D721Med (cell line): ENCODE measurements at places on chromosomes 12 and 14.

DNA sequence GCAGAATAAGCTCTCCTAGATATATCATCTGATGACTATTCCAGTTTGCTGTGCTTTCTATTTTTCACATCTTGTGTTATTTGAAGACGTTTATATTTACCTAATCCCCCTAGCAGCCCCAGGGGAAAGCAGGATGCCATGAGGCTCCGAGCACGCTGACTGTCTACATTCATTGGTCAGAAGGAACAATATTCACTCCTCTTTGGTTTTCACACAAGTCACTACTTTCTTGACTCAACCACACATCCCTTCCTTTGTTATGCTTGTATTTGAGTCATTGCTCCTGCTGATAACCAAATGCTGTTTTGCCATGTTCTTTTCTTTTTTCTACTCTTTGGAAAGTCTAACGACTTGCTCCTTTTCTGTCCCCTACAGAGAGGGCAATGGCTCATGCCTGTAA lies 86.5 kb upstream of the SLC38A2 start:
- no peak for DNase-seq

DNA sequence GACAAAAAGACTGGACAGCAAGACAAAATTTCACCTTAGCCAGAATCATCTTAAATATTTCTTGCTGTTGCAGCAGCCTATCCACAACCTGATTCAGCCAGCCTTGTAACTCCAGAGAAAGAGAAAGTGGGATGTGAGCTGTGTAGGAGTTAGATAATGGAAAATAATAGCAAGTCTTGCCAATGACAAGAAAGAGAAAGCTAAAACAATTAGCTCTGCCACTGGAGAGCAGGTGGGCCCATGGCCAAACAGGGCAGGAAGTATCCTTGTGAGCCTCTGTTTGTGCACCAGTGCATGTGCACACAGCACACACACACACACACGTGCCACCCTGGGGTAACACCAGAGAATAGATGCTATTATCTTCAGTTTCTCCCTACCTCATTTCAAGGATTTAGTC lies 106.0 kb upstream of the CCDC196 start:
- DNase-seq: no peak

GRCh38 chr14:79265366-79265946 lies 945.8 kb downstream of the DIO2 start:
- DNase-seq: no peak

GRCh38 chr14:104602315-104602932 lies 2.1 kb downstream of the TMEM179 start:
- no peak for DNase-seq

GRCh38 chr12:1453810-1454209 lies 140.6 kb downstream of the FBXL14 start:
- DNase-seq: no peak

DNA sequence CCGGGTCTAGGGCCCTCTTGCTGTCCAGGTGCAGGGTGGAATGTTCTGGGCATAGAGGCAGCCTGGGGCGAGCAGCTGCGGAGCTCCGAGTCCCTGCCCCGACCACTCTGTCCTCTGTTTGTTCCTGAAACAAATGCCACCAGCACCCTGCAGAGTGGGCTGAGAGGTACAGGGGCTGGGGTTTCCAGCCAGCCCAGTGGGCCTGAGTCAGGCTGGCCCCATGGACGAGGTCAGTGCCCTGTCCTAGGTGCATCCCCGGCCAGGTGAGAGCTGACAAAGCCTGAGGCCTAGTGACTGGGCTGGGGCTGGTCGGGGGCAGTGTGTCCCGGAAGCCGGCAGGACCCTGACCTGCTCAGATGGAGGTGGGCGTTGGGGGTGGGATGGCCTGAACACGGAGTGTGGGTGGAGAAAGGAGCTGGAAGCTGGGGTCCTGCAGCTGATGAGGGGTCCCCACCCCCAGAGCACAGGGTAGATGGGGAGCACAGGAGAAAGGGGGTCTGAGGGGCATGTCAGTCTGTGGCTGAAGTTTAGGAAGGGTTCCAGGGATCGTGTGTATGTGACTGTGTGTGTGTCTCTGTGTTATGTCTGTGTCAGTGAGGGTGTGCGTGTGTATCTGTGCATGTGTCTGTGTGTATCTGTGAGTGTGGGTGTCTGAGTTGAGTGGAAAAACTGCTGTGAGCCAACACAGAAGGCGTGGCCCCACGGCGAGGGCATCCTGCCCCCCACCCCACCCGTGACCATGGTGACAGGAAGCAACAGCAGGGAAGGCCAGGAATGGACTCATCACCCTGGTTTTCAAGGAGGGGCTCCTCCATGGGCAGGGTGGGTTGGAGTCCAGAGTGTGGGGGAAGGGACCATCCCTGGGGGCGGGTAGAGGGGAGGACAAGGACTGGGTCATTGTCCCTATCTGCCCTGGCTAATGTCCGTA lies 2.4 kb upstream of the CRIP1 start:
- DNase-seq: no peak

GRCh38 chr12:49366096-49366651 lies 1.1 kb upstream of the SPATS2 start:
- DNase-seq: no peak

GRCh38 chr12:47801904-47802246 lies 17.8 kb downstream of the HDAC7 start:
- DNase-seq: no peak

DNA sequence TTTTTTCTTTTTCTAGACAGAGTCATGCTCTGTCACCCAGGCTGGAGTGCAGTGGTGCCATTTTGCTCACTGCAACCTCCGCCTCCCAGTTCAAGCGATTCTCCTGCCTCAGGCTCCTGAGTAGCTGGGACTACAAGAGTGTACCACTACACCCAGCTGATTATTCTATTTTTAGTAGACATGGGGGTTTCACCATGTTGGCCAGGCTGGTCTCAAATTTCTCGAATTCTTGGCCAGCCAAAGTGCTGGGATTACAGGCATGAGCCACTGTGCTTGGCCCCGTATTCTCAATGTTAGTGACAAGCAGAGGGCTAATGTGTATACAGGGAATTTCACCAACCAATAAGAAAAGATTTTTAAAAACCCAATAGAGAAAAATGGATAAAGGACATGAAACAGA lies 8.4 kb downstream of the PLBD2 start:
- DNase-seq: no peak

DNA sequence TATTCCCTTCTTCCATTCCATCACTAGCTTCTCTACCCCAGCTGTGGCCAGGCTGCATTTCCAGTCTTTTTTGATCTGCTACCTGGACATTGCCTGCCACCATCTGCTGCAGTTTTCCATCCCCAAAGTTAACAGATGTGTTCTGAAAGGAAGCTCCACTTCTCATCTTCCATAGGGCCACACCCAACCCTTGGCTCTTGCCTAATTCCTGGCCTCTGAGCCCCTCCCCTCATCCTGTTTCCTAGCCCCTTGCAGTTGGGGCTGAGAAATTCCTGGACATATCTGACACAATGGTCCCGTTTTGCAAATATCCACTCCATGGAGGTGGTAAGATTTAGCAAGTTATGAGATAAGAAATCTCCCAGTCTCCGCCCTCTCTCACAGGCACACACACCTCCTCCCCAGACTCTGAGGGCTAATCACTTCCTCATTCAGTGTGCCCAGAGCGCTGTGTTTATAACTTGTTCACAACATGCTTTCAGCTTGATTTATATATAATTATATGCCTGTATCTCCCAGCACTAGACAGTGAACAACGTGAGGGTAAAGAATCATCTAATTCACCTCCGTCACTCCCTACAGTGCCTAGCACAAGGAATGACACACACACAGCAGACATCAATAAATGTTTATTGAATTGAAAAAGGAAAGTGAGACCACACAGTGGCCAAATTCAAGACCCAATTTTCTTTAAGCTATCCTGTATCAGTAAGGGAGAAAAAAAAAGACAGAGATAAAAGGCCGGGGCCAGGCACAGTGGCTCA lies 13.4 kb downstream of the SMUG1 start:
- no peak for DNase-seq

DNA sequence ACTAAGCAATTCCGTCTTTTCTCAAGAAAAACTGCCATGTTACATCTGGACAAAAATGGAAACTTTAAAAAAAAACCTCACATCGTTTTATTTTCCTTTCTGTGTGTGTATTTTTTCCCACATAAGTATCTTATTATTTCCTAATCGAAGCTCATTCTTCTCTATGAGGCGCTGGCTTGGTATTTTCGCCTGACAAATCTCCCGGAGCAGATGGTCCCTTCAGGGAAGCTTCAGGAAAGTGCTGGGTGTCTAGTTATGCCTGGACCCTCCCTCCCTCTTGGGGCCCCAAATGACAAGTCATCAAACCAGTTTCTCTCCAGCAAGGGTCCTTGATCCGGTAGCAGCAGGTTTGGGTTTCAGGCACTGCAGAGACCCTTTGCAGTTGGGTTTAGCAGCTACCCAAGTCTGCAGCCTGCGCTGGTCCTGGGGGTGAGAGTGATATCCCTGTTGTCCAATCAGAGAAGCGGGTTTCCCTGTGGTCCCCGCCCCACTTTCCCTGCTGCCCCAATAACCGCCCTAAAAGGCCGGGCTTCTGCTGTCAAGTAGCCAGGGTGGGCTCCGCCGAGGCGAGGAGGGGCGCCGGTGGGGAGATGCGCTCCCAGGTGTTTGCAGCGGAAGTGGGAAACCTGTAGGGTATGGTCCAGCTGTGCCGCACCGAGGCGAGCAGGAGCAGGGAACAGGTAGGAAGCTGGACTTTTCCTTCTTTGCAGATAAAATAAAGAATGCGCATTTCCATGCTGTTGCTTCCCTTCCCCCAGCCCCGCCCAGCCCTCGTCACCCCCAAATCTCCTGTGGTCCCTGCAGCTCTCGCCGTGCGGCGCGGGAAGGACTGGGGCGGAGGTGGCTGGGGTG lies at the start of gene CNTN1:
Gene CNTN1, plus strand, starts transcription at position 527 of the 852 bp plus-strand sequence.
- DNase-seq: peak; percentile 82

DNA sequence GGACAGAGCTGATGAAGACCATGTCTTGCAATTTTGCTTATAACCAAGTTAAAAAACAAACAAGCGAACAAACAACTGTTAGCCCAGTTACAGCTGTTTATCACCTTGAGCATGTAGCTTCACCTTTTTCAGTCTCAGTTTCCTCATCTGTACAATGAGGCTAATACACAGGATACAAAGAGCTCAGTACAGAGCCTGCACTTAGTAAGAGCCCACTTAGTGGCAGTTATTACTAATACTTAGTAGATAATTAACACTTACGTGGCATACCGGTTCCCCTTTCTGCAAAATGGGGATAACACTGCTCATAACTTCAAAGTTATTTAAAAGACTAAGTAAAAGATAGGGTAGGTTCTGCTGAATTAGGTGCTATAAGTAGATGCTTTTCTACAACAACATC lies 228.0 kb downstream of the MON2 start:
- DNase-seq: no peak

- no peak for DNase-seq
Observed at GRCh38 chr12:85296362-85296761, 16.3 kb downstream of the ALX1 start.

- DNase-seq: no peak
Observed at GRCh38 chr12:120771097-120771496, 45.5 kb downstream of the ACADS start.

- no peak for DNase-seq
Observed at GRCh38 chr12:43723134-43723533, 35.5 kb downstream of the PUS7L start.

DNA sequence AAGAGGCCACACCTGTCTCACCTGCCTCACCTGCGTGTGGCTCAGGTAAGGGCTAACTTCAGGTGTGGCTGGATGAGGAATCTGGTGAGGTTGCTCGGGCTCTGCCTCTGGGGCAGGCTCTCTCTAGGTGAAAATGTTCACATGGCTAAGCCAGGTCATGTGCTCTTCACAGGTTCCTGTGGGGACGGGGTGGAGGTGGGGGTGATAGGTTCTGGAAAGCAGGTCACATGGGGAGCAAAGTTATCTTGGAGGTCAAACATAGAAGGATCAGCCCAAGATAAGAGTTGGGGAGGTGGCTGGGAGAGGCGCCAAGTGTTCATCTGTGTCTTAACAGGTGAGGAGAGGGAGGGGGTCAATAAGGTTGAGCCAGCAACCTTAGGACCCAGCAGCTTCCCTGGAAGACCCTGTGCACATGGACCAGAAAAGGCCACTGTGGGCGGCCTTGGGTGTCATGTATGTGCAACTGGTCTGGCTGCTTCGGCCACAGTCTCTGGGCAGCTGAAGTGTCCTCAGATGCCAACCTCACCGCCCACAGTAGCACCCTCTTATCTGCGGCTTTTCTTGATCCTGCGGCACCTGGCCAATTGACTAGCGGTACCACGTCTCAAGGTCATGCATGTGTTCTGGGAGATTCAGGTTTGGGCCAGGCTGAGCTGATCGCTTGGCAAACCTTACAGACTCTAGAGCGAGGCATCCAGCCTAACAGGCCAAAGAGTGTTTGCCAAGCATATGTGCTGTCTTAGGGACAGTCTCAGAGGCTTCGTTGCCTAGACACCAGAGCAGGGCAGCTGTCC lies 60.5 kb downstream of the CACNA1C start:
- DNase-seq: no peak
